AML-193 (cell line): ENCODE measurements at places on chromosomes 13 and 19.

DNA sequence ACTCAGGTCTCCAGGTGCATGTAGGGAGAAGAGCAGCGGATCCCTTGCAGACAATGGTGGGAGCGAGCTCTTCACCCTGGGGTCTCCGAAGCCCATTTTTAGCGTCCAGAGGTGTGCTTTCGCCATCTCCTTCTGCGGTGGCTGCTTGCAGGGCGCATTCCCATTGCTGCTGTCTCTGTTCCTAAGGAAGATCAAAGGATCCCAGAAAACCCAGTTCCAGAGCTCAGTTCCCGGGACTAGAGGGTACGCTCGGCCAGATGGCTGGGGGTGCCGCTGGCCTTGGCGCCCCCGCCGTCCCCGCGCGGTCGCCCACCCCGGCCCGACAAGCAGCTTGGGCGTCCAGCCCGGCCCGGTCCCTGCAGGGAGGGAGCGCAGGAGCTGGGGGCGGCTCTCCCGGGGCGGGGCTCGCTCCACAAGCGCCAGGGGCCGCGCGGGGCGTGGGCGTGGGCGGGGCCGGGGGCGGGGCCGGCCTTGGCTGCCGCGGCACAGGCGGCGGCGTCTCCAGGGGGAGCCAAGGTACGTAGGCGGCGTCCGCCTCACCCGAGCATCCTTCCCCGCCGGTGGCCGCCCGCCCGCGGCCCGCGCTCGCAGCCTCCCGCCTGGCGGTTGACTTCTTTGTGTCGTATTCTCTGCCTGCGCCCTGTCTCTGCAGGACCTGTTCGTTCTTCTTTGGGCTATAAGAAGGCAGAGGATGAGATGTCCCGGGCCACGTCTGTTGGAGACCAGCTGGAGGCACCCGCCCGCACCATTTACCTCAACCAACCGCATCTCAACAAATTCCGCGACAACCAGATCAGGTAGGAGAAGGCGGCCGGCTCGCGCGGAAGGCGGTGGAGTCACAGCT, 96.8 kb downstream of the ATP8A2 start:
- no peak for DNase-seq

DNA sequence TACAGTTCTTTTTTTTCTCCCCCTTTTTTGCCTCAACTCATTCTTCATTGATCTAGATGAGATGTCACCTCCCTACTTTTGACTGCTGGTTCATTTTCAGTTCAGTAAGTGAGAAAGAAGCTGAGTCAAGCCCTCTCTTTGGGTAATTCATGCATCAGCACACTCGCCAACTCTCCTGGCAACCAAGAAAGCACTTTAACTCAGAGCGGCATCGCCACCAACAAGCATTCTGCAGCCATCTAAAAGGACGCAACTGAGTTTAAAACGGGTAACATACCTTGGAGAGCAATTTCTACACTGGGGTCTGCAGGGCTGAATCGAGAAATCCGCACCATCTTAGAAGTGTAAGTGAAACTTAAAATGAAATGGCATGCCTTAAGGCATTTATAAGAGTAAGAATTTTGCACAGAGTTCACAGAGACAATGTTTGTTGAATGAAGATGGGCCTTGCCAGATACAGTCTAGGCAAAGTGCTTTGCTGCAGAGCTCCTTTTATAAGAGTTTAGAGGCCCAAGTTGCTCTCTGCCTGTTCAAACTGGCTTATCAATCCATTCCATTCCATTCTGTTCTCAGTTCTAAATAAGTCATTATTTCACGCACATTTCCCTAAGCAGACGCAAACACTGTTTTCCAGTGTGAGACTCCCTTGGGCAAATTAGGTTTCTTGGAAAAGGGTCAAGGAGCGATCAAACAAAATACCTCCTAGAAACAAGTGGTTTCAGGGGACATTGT, 338.0 kb downstream of the ENOX1 start:
- no peak for DNase-seq

DNA sequence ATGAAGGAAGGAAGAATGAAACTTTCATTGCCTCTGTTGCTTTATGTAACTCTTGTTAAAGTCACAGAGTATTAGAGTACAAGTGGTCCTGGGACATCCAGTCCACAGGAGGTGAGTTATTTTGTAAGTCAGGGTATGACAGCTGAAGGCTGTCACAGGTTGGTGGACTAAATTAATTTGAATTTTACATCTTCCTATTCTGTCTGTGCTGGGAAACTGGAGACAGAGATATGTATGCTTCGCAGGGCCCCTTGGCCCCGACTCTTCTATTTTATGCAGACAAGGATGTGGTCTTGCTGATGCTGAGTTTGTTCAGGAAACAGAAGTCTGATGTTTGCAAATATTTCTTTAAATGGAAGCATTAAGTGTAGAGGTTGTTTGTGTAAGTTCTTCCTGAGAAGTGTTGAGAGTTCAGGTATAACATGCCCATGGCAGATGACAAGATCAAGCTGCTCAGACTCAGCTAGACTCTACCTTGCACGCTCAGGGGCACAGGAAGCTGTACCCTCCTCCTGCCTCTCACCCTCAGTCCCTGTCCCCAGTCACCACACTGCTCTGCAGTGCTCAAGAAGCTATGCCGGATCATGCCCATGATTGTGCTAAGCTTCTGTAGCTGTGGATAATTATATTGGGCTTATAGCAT, 23.4 kb downstream of the RASL11A start:
- DNase-seq: no peak

DNA sequence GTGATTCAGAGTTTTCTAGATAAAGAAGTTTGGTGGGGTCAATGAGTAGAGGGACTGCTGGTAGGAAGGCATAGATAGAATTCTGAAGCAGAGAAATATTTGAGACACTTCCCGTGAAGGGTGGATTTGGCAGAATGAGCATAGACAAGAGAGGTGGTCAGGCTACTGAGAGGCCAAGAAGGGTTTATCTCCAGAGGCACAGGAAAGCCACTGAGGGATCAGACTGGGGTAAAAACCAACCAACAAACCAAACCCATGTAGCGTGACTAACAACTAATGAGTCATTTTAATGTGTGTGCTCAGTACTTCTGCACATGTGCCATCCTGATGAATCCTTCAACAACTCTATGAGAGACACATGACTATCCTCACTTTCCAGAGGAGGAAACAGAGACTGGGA, 60.0 kb upstream of the SERP2 start:
- no peak for DNase-seq
